ENCODE measurements at places on chromosomes 4 and X.
A peak's percentile ranks its signal among the peaks of the same experiment; 100 is the strongest.

GRCh38 chr4:76745240-76745639 is 152.7 kb downstream of the SOWAHB start:
- DNase-seq: no peak

GRCh38 chrX:115173181-115173580 is 16.0 kb upstream of the RBMXL3 start:
- no peak for DNase-seq

DNA sequence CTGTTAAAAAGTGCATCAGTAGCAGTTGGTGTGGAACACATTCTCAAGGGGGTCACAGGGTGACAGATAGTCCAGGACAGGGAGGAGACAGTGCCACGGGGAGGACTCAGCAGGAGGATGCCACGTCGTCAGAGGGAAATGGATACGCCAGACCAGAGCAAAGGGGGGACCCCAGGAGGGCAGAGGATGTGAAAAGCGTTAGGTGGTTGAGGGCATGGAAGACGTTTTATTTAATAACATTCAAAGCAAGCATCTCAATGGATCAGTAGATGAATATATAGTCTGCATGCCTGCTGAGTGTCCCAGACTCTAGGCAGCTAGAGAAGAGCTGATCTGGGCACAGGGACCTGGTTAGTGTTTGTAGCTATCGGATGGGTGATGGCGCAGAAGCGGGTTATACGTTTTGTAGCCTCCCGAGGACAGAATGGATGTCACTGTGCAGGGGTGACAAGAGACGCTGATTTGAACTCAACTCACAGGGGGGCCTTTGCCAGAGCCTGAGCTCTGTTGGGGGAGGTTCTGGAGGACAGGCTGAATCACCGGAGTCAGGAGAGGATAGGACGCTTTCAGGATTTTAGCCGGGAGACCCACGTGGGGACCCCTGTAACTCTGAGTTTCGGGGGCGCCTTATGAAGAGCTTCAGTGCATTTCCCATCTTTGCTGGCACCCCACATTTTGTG is 81.3 kb downstream of the STOX2 start:
- no peak for DNase-seq

DNA sequence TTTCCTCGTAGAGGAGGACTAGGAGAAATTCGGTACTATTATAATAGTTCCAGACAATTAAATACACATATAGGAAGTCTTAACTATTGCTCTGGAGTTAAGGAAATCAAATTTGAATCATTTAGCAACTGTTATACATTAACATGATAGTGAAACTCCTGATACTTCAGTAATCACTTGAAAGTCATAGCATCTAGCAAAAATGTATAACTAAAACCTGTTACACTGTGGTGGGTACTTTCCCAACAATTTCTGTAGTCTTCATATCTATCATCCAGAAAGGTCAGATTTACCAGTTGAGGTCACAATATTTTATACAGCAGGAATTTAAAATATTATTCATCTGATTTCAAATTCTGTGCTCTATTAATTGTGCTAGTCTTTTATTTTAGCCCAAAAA is 669.6 kb upstream of the PCDH10 start:
- no peak for DNase-seq

GRCh38 chr4:37603070-37603468 is 83.1 kb downstream of the RELL1 start:
- peak; percentile 71 for DNase-seq

- no peak for DNase-seq
Measured at GRCh38 chr4:101290654-101291053, 56.7 kb downstream of the PPP3CA start.

DNA sequence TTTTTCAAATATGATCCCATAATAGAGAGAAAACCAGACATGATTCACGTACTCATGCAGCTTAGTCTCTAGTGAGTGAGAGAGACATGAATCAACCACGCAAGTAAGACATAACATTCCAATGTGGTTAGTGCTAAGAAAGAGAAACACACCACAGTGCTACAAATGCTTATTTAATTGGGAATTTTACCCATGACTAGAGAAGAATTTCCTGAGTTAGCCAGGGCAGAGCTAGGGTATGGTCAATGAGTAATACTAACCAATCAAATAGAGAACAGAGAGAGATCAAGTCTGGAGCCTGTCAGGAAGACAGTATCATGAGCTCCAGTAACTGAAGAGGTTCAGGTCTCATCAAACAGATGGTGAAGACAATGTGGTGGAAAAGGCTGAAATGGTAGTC is 495.2 kb downstream of the PDGFC start:
- DNase-seq: no peak

DNA sequence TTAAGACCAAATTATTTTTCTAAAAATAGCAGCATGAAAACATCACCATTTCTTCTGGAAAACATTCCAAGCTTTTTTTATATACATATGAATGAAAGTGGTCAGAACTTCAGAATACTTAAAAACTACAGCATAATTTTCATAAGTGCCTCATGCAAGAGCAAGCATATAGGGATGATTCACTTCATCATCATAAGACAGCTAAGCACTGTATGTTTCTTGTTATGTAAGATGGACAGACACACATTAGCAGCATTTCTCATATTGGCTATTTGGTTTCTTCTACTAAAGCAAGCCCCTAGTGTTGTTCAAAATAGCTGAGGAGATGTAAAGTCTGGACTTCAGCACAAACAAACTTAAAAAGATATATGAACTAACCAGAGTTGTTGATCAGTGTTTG is 213.1 kb upstream of the NOCT start:
- DNase-seq: no peak

- no peak for DNase-seq
Measured at GRCh38 chrX:153769158-153769864, 5.3 kb downstream of the PLXNB3 start.

DNA sequence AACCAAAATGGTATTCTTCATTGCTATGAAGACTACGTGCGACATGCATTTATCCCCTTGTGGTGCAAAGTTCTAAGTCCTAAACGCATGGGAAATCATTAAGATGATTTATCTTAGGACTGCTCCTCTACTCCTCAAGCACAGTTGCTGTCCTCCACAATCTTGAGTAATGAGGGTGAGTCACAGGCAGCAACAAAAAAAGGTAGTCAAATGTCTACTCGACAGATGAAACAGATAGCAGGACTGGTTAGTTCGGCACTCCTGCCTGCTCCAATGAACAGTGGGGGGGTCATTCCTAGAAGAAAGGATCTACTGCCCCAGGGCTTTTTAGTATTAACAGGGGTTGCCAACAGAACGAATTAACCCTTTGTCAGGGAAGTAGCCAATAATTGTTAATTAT is 233.7 kb upstream of the FGF13 start:
- DNase-seq: no peak
